Right ventricle myocardium inferior (tissue), 1 donor: ENCODE measurements at places on chromosomes 4 and X. TPM values are rescaled to one million over a fixed set of nuclear protein-coding genes. Genes with fewer than 3 reads are reported as not detected.

Gene MAMLD1
- 1.8 TPM for total RNA-seq

Gene SH3D19
- total RNA-seq = 108 TPM

Gene HOPX
- total RNA-seq = 59.3 TPM

Gene UGT2B17
- total RNA-seq = not detected

Gene SLITRK4
- 0.38 TPM for total RNA-seq

Gene WDR17
- 0.43 TPM for total RNA-seq

Gene TRIM60
- total RNA-seq = not detected

Gene MMRN1
- 3.7 TPM for total RNA-seq

Gene OPHN1
- 8.0 TPM for total RNA-seq

DNA sequence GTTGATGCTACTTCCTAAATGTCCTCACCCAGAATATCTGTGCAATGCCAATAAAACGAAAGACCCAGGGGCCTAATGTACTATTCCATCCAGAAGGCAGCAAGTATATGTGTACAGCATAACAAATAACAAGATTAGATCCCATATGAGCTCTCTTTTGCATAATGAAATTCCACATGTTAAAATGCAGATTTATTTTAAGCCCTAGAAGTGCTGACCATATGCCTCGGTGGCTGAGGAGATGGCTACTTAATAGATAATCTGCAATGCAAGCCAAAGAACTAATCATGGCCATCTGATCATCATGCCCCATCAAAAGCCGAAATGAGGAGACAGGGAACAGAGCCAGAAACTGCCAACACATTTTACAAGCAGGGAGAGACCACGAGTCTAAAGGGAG is 293.5 kb downstream of the KCNIP4 start:
- no peak for DNase-seq

DNA sequence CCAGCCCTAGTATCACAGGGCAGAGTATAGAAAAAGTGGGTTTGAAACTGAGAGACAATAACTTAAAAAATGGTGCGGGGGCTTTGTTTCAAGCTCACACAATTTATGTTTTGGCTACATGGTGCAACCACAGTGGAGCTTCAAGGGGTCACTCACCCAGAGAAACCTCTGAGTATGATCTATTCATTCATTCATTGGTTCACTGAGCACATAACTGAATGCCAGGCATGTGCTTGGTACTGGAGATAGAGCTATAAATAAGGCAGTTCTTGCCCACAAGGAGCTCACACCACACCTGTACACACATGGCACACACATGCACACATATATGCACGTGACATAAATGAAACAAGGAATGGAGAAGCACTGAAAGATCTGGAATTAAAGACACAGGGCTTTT is 171.4 kb downstream of the NHS start:
- no peak for DNase-seq

DNA sequence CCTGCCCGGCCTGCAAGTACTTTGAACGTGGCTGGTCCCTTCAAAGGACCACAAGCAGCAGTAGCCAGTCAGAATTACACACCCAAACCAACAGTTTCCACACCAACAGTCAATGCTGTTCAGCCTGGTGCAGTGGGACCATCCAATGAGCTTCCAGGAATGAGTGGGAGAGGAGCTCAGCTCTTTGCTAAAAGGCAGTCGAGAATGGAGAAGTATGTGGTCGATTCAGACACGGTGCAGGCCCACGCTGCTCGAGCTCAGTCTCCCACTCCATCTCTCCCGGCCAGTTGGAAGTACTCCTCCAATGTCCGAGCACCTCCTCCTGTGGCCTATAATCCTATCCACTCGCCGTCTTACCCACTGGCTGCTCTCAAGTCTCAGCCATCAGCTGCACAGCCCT is 104.4 kb upstream of the MYOZ2 start:
- DNase-seq = no peak

- DNase-seq = no peak
Measured at GRCh38 chr4:169841776-169842175, 84.0 kb upstream of the HPF1 start.

GRCh38 chr4:70743731-70744130 is 22.0 kb downstream of the RUFY3 start:
- DNase-seq = no peak

GRCh38 chrX:1137531-1137930 is 74.9 kb downstream of the CRLF2 start:
- no peak for DNase-seq

DNA sequence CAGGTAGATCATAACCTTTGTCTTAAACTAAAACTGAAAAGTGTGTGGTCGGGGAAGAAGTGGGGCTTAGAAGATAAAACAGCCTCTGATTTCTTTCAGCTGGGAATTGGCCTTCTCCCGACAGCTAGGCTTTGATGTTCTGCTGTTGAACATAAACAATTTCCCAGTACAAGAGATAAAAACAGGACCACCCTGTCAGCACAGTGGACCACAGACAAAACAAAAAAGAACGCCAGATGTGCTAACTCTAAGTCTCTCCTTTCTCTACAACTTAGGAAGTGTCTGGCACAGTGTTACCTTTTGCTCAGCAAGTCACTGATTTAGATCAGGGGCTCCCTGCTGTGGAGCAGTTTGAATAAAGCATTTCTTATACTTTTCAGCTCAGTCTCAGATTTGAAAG is 87.5 kb upstream of the UXT start:
- DNase-seq = no peak

GRCh38 chr4:22077571-22077970 is 129.0 kb upstream of the KCNIP4 start:
- DNase-seq = no peak

GRCh38 chrX:150872773-150873336 is 25.6 kb downstream of the CD99L2 start:
- no peak for DNase-seq

DNA sequence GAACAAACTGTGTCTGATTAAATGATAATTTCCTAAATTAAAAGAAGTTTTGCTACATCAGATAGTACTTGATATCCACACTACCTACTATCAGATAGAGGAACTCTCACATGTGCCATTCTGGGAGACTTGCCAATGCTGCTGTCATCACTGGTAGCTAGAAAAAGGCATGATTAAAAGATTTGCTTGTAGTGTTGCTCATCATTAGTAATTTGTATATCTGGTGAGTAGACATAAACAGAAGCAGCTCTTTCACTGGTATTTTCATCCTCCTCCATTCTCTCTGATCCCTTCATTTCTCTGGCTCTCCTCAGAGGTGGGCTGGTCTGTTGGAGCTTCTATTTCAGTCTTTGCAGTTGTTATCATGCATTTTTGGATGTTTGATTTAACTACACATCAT is 56.0 kb downstream of the SPRY1 start:
- DNase-seq = peak; percentile 71

GRCh38 chr4:52196606-52197130 is 145.6 kb downstream of the SPATA18 start:
- DNase-seq = no peak

DNA sequence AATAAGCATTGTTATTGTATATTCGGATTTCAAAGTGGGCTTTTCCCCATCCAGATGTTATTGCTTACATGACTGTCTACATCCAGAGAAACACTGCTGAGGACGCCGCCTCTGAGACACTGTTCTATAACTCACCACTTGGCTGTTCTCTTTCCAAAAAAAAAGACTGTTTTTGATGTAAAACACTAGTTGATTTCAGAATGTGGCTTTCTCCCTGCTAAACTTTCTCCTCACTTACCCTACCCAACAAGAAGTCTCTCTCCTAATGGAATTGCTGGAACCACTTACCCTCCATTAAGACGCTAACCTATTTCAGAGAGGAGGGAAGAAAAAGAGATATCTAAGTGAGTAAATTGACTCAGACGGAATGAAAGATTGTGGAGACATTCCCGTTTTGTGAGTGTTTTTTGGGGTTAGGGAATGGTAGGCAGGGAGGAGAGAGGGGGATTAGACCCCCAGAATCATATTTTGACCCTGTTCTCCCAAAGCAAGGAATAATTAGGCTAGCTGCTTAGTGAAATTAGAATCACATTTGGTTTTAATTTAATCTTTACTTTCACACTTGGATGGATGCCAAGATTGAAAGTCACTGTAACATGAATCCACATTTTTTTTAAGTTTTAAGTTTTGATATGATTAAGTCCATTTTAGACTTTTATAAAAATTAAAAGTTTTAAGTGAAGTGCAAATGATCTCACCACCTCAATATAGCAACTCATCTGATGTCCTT is 174.9 kb downstream of the CHIC2 start:
- no peak for DNase-seq

DNA sequence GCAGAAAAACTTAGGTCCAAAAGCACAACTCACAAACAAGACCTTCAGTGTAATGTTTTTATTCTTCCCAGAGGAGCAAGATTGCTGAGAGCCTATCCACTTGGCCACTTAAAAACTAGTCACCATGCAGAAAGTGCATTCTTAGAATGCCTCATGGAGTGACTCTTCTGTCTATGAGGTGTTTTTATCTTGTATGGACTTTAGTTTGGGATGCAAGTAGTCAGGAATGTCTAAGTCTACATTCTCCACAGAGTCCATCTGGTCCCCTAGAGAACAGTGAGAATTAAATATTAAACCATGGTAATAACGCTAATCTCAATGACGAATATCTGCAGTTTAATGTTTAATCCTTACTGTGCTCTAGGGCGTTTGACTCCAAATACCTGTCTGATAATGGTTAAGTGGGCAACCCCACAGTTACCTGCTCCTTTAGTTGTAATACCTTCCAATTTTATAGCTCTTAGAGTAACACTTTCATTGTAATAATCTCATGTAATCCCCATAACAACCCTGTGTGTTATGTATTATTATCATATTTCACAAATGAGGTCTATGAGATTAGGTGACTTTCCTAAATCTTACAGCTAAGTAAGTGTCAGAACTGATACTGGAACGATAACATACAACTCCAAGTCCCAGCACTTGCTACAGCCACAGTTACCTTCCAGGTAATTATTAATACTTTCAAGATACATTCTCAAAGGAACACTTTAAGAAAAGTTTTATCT is 235.6 kb upstream of the JADE1 start:
- no peak for DNase-seq

GRCh38 chr4:88251924-88252323 is 32.4 kb downstream of the PPM1K start:
- DNase-seq = no peak

DNA sequence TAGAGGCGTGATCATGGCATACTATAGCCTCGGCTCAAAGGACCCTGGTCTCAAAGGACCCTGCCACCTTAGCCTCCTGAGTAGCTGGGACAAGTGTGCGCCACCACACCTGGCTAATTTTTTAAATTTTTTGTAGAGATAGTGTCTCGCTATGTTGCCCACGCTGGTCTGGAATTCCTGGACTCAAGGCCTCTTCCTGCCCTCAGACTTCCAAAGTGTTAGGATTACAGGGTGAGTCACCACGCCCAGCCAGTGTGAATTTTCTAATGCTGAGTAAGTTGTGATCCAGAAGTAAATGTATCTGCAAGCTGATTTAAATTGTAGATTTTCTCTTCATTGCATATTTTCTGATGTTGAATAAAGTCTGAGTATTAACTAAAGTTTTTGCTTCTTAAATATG is 2.6 kb upstream of the ZNF674 start:
- DNase-seq = no peak

DNA sequence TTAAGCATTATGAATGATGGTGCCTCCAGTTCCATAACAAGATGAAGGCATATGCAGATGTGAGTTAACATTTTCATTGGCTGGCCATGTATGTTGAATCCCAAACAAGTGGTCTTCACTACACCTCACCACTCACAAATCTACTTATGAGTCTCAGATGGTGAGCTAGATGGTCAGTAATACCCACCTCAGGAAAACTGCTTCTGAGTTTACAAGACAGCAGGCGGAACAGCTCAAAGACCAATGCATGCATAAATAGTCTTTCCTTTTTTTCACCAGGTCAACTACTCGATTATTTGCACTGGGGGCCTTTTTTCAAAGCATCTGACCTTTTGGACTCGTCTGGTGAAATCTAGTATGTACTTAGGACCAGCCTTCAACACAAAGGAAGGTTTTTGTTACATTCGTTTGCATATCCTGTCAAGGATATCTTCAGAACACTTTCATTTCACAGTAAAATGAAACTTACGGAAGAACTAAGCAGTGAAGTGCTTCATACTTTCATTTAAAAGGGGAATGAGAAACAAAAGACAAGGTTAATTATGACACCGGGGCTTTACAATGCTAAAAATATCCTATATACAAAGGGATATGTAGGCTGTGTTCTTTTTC is 23.1 kb upstream of the TLR7 start:
- DNase-seq = no peak

DNA sequence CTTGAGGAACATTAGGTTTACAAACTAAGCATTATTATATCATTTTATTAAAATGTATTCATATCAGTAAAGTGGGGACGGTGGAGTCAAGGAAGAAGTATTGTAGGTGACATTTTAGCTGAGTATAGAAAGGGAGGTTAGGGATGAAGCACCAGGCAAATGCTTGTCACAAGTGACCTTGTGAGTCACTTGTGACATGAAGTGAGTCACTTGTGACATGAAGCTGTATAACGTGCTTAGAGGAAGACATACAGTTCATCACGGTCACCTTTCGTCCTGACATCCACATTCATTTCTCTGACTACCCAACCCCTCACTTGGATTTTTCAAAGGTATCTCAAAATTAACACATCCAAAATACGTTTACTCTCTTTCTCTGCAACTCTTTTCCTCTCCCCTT is 1034.8 kb downstream of the DMD start:
- DNase-seq = no peak

GRCh38 chrX:11053351-11053750 is 57.8 kb upstream of the HCCS start:
- no peak for DNase-seq

DNA sequence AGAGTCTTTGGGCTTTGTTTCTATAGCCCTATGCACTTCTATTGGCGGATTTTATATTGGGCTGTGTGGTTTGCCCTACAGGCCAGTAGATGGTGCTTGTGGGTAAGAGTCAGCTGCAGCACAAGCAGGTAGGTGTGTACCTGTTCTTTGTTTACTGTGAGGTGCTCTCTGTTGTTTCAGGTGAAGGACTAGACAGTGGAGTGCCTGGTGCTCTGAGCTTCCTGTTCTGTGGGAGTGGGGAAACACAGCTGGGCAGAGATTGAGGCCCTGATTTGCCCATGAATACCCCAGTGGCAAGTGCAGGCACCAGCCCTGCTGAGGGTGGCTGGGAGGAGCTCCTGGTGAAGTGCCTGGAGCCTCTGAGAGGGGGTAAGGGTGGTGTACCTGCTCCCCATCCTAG is 26.3 kb upstream of the UCP1 start:
- no peak for DNase-seq

DNA sequence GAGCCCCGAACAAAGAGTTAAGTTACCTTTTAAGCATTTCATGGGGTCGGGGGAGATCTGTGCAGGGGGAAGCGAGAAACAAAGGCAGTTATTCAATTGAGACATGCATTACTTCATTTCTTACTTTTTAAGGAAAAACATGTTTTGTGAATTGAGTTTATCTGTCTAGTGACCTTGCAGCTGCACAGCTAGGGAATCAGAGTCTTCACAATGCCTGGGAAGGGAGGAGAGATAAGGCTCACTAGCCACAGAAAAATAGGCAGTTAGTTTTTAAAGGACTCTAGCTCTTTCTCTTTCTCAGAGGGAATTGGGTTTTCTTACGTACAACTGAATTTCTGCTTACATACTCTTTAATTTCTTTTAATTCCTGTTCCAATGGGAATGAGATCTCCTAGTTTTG is 26.2 kb upstream of the ZBTB33 start:
- DNase-seq = no peak

GRCh38 chrX:77527233-77528001 is 80.2 kb downstream of the FGF16 start:
- DNase-seq = peak; percentile 64
